ENCODE measurements at places on chromosomes 7 and 10.
A peak's percentile ranks its signal among the peaks of the same experiment; 100 is the strongest.

DNA sequence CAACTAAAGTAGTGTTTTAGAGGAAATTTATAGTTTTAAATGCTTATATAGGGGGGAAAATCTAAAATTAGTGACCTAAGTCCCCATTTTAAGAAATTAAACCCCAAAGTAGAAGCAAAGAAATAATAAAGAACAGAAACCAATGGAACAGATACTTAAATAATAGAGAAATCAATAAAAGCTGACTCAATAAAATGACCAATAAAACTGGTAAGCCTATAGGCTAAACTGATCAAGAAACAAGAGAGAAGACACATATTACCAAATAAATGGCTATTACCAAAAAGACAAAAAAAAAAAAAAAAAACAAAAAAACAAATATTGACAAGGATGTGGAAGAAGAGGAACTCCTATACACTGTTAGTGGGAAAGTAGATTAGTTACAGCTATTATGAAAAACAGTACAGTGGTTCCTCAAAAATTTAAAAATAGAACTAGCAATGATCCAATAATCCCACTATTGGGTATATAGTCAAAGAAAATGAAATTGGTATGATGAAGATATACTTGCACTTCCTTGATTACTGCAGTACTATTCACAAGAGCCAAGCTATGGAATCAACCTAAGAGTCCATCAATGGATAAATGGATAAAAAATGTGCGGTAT is 53.2 kb downstream of the SLC18A2 start:
- no peak for DNase-seq

- DNase-seq = no peak
Observed at GRCh38 chr7:2873686-2874551, 29.8 kb upstream of the GNA12 start.

DNA sequence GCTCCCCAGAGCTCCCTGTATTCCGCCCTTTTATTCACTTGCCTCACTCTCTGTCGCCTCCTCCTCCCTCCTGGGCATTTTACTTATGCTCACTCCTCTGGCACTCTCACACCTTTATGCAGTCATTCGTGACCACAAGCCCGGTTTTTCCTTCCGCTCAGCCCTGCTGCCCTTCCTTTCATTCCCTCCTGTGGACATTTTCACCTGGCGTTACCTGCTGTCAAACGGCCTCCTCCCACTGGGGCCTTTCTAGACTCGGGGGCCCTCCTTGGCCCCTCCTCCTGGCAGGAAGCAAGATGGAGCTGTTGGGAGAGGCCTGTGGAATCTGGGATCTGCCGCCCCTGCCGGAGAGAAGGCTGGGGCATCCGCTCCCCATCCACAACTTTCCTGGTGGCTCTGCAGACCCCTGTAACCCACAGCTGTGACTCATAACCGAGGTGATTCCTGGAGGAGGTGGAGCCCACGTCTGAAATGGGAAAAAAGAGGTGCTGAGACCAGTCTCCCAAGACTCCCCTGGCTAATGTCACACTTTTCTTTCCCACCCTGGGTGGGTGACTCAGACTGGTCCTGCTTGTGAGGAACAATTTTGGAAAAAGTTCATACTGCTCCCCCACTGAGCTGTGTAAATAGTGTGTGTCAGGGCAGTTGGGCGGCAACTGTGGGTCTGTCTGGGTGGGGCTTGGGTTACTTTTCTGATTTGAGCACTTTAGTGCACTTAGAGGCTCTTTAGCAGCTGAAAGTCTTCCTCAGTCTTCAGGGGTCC is 1.2 kb downstream of the VCL start:
- DNase-seq = no peak

GRCh38 chr7:71775648-71776047 is 636.5 kb downstream of the CALN1 start:
- DNase-seq = no peak

GRCh38 chr7:7761974-7762779 is 43.8 kb upstream of the RPA3 start:
- no peak for DNase-seq

DNA sequence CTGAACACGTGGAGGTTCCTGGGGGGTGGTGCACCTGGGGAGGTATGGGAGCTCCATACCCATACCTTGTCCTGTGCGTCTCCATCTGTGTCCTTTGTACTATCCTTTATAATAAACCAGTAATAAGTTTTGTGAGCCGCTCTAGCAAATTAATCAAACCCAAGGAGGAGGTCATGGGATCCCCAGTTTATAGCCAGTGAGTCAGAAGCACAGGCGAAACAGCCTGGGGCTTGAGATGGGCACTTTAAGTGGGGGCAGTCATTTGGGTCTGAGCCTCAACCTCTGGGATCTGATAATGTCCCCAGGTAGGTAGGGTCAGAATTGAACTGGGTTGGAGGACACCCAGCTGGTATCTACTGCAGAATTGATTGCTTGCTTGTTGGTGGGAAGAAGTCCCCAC is 16.9 kb downstream of the SNX10 start:
- no peak for DNase-seq

GRCh38 chr10:398954-399353 is 263.7 kb downstream of the ZMYND11 start:
- no peak for DNase-seq

GRCh38 chr7:95881597-95881996 is 109.2 kb downstream of the DYNC1I1 start:
- no peak for DNase-seq

DNA sequence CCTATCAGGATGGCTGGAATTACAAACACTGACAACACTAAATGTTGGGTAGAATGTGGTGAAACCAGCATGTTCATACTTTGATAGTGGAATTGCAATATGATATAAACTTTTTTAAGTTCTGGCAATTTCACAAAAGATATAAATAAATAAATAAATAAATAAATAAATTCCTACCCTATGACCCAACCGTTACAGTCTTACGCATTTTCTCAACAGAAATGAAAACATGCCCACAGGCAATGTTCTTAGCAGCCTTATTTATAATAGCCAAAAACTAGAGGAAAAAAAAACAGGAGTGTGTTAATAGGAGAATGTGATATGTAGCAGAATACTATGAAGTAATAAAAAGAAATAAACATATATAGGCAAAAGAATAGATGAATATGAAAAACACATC is 318.9 kb downstream of the IPMK start:
- DNase-seq = no peak

DNA sequence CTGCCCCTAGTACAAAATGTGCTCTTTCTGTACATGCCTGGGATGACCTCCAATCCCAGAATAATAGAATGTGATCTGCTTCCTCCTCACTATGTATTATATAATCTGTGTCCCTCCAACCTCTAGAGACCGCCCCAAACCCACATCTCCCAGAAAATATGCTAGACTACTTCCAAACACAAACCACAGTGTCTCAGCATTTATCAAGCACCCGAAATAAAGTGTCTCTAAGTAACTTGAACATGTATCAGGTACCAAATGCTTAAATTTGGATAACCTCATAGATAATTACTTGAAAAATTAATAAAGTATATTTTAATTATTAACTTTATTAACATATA is 16.1 kb downstream of the LYZL1 start:
- DNase-seq = no peak

- DNase-seq = no peak
Observed at GRCh38 chr7:154684666-154685563, 318.0 kb downstream of the PAXIP1 start.

- no peak for DNase-seq
Observed at GRCh38 chr10:72001033-72001395, 36.8 kb downstream of the CHST3 start.

- DNase-seq = no peak
Observed at GRCh38 chr7:28408105-28408959, 4.0 kb upstream of the CREB5 start.

GRCh38 chr7:132422502-132423111 is 153.7 kb downstream of the PLXNA4 start:
- DNase-seq = no peak

DNA sequence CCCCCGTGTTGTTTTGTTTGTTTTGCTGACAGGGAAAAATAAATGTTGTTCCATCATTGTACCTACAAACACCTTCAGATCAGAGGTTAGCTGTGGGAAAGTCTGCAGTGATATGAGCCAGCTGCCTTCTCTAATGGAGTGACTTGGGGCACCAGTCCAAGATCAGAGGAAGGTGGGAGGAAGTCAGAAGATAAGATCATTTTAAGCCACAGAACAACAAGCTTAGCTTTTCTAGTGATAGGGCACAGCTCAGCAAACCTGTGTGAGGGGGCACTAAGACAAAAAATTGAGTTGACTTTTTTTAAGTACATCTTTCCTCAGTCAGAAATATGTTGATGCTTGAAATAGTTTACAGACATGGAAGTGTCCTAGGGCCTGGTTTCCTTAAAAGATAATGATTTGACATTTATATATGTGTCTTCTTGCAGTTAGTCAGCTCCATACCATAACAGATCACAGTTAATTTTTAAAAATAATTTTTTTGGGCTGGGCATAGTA is 240.3 kb upstream of the KAT6B start:
- peak; percentile 29 for DNase-seq

DNA sequence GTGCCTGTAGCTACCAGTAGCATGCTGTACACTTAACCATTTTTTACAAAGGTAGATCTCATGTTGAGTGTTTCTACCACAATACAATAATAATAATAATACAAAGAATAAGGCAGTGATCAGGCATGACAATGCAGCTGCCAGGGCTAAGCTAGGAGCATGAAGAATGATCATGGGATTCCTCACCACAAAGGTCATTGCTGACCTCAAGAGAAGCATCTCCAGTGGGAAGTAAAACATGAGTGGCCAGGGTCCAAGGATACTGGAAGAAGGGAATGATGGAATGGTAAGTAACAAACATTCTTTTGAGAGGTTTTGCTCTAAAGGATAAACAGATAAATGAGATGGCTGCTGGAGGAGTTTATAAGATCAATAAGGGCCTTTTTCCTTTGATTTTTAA is 591.1 kb downstream of the TNS3 start:
- no peak for DNase-seq

DNA sequence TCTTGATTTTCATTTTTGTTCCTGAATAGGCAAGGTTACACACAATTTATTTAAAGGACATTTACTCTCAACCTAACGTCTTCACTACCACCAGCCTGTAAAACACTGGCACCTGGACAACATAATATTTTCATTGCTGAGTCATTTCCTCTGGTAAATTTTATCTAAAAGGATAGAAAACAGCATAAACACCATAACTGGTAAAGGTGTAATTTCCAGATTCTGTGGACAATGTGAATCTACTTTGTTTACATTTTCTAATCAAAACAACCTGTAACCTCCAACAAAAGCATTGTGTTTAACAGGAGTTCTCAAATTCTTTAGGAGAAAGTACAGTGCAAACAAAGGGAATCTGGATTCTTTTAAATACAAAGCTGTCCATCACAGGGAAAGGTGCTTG is 472.0 kb upstream of the AKR1E2 start:
- no peak for DNase-seq

DNA sequence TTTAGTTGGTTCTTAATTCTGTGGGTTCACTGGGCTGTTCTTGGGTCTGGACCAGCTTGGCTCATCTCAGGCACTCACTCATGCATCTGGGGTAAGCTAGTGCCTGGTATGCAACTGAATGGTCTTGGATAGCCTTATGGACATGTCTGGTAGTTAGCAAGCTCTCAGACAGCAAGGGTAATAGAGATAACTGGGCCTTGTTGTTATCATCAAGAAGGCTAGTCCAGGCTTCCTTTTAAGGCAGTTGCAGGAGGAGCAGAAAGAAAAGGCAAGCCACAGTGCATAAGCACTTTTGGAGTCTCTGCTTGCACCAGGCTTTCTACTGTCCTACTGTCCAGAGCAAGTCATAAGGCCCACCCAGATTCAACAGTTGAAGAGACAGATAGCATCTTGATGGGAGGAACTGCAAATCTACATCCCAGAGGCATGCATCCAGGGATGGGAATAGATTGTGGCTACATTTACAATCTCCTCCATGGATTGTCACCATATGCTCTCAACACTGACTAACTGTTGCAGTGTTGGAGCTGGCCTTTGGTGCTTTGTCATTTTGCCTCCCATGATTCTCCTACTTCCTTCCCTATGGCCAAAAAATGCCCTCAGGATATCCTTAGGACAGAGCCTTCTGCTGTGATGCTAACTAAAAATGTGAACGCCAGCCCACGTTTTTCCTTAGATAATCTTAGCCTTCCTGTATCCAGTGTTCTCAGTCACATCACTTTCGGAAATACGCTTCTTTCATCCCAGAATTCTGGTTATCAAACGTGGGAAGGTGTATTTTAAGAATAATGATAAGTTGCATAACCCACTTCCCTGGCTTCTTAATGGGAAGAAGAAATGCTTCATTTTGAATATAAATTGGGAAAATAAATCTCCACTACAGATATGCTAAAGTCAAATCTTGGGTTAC is 3.6 kb downstream of the GIMAP4 start:
- no peak for DNase-seq

Data from activated T-cell treated with anti-CD3 and anti-CD28 coated beads for 4 hours (primary cell).